Adrenal gland (tissue), 19 donors: ENCODE measurements at places on chromosomes 3 and 15. TPM values are rescaled to one million over a fixed set of nuclear protein-coding genes. Genes with fewer than 3 reads are reported as not detected.

DNA sequence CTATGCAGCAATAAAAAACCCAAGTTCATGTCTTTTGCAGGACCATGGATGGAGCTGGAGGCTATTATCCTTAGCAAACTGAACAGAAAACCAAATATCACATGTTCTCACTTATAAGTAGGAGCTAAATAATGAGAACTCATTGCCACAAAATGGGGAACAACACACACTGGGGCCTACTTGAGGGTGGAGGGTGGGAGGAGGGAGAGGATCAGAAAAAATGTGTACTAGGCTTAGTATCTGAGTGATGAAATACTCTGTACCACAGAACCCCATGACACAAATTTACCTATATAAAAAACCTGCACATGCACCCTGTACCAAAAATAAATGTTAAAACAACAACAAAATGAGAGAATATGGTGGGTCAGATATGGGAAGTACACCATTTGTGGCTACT lies 49.6 kb upstream of the AADACL2 start:
- DNase-seq: no peak

GRCh38 chr3:190768891-190769290 lies 93.6 kb downstream of the GMNC start:
- DNase-seq: no peak

DNA sequence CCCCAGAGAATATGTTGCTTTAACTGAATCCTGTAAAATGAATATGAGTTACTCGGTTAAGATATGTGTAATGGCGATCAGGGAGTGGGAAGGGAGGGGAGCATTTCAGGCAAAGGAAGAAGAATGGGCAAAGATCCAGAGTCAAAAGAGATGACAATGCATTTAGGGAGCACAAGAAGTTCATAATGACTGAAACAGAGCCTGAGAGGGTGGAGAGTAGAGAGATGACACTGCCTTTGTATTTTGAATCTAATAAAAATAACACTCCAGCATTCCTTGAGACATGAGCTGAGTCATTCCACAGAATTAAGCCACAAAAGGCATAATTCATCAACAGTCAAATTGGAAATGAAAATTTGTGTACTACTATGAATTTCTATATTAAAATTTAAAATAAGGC lies 105.3 kb upstream of the PEX5L start:
- no peak for DNase-seq

DNA sequence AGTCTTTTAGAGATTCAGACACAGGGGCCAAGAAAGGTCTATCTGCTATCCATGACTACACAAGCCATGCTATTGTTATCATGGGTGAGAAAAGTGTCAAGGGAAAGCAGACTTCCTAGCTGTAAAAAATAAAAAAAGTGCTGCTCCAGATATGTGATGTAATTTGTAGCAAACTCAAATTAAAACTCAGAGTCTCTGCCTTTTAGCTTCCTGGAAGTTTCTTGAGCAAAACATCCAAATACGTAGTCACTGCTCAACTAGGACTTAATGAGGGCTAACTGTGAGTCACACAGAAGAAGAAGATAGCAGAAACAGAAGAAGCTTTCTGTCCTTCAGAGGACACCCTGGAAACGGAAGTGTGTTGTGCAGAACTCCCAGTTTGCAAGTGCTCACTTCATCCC lies 393.4 kb upstream of the NR2F2 start:
- DNase-seq: no peak

- DNase-seq: no peak
These were observed 43.5 kb upstream of the RSL24D1 start for GRCh38 chr15:55240125-55240760.

CAPN3 gene
- polyA plus RNA-seq: 72.9 TPM

NOX5 gene
- 0.88 TPM for polyA plus RNA-seq

FBXO40 gene
- under 0.01 TPM for polyA plus RNA-seq

LNP1 gene
- 0.71 TPM for polyA plus RNA-seq

EID1 gene
- polyA plus RNA-seq: 148 TPM

RPL22L1 gene
- 128 TPM for polyA plus RNA-seq

EIF3J gene
- polyA plus RNA-seq: 26.3 TPM
